ENCODE measurements at places on chromosomes 4 and X.

- DNase-seq, result no peak
Observed at GRCh38 chrX:109264878-109265277, 217.0 kb downstream of the GUCY2F start.

DNA sequence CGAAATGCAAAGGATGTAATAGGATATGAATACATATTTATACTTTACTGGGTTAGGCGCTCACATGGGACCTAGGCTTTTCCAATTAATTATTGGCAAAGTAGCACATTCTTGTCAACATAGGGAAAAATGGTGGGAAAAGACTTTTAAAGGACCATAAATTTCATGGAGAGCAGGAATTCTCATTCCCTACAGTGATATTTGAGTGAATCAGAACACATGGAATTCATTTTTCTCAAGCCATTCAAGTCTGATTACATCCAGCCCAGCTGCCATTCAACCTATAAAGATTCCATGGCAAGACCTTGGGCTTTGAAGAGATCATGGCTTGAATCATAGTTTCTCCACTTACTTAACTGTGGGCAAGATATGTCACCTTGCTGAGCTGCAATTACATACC, 150.4 kb downstream of the SOWAHB start:
- no peak for DNase-seq

GRCh38 chr4:48804584-48805301, 24.7 kb upstream of the FRYL start:
- DNase-seq, result peak; percentile 51

- DNase-seq, result no peak
Observed at GRCh38 chr4:158442736-158443135, 78.9 kb upstream of the RXFP1 start.

DNA sequence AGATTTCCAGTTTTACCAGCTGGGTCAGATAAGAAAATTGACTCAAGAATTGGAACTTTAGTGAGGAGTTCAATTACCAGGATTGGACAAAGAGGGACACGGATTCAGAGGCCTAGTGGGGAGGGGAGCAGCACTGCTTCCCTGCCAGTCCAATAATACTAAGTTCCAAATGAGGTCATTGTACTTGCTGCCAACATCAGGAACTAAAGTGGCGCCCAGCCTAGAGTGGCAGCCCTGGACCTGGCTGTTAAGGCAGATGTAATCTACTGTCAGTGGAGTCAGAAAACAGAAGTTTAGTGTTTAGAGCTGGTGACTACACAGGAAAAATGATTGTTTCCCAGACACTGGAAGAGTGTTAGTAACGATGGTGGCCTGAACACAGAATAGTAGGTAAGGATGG, 42.7 kb upstream of the RAPGEF2 start:
- DNase-seq, result peak; percentile 54

GRCh38 chr4:10666616-10667015, 18.0 kb downstream of the CLNK start:
- DNase-seq, result no peak

DNA sequence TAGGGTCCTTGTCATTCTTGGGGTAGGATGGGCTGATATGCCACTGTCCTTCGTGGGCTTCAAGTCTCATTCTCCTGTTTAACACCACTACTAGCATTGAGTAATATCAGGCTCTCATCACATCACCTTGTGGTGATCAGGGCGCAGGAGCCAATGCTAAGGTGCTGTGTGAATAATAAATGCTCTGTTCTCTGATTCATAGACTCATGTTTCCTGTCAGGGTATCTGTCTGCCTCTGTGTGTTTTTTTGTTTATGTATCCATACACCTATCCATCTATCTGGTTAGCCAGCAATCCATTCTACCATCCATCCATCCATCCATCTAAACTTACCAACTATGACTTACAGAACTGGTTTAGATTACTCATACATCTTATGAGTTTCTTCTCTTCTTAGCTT, 525.1 kb upstream of the ATOH1 start:
- no peak for DNase-seq

GRCh38 chrX:53605004-53605403, 81.5 kb downstream of the HUWE1 start:
- DNase-seq, result no peak

DNA sequence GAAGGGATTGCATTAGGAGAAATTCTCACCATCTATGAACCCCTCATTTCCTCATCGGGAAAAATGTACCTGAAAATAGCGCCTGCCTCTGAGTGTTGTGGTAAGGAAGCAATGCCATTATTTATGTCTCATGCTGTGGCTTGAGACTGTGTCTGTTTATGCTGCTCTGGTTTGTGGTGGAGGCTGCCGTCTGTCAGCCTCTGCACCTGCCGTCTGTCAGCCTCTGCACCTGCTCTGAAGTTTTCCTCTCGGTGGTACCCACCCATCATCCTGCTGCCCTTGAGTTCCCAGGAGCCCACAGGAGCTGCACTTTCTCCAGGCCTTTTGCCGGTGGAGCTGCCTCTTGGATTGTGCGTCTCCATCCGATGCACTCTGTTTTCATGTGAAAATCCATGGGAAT, 68.5 kb upstream of the PPP2R3B start:
- no peak for DNase-seq

DNA sequence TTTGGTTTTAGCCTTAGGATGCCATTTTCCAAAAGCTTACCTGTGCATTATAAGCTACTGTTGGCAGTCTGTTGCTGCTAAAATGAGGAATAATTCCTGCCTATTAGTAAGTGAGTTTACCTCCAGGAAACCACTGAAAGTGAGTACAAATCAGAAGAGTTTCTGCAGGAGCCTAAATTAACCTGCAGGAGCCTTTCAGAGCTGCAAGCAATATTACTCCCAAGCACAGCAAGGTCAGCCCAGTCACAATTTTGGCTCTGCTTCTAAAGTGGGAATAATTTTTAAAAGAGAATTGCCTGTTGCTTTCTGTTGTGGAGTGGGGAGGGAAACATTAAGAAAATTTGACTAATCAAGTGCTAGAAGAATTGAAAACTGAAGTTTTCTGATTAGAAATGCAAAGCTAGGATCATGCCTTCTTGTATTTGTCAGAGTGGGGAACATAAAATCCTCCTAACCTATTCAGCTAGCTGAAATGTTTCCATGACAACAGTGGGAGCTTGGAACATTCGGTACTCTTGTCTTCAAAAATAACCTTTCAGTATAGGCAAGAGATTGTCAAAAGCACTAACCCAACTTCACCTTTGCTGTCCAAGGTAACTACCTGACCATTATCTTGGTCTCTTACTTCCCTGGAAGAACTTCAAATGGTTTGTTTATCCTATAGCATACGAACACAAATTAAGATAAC, 193.2 kb downstream of the COMMD8 start:
- no peak for DNase-seq

DNA sequence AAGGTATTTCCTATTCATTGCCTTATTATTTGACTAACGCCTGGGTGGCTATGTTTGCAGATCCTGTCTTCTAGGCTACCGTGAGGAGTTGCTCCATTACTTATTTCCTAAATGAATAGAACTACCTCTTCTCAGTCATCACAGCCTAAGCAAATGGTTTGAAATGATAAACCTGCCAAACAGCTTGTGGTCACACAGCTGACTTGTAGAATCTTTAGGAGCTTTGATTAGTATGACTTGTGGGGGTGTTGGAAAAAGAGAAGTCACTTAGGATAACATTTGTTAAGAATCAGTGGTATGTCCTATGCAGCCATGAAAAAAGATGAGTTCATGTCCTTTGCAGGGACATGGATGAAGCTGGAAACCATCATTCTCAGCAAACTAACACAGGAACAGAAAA, 169.3 kb downstream of the PPARGC1A start:
- DNase-seq, result no peak

- DNase-seq, result no peak
Observed at GRCh38 chr4:76108467-76109181, 34.1 kb downstream of the ART3 start.

DNA sequence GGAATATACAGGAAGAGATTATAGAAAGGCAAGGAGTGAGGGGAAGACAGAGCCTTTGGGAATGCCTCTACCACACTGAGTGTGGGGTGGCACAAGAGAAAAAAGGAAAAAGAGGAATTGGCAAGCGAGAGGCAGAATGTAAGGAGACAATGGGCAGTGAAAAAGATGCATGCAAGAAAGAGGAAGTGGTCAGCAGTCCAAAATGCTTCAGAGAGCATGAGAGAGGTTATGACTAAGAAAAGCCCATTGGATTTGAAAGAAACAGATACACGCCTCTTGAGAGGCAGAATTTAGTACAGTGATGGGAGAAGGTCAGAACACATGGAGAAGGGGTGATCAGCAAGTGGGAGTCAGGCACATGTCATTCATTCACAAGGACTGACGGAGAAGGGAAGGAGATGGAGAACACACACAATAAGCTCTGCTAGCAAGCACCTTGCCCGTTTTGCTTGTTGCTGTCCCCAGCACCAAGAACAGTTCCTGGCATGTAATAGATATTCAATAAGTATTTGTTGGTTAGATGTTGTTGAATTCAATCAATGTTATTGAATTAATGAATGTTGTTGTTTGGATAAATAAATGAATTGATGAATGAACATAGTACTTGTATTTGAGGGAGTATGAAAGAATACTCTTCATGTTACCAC, 6.3 kb downstream of the DCHS2 start:
- DNase-seq, result no peak

GRCh38 chr4:113708250-113708649, 53.3 kb downstream of the CAMK2D start:
- no peak for DNase-seq

DNA sequence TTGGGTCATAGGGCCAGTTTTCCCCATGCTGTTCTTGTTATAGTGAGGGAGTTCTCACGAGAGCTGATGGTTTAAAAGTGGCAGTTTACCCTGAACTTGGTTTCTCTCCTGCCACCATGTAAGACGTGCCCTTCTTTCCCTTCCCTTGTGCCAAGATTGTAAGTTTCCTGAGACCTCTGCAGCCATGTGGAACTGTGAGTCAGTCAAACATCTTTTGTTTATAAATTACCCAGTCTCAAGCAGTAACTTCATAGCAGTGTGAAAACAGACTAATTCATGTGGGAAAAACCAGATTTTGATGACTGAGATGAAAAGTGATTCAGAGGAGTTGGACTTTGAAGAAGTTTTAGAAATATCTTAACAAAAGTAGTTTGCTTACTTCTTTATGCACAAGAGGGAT, 101.4 kb downstream of the ARHGAP10 start:
- DNase-seq, result no peak

- DNase-seq, result peak; percentile 51
Observed at GRCh38 chrX:69285881-69286564, 120.8 kb upstream of the PJA1 start.

GRCh38 chrX:155611302-155611701, 1.4 kb downstream of the TMLHE start:
- DNase-seq, result no peak

DNA sequence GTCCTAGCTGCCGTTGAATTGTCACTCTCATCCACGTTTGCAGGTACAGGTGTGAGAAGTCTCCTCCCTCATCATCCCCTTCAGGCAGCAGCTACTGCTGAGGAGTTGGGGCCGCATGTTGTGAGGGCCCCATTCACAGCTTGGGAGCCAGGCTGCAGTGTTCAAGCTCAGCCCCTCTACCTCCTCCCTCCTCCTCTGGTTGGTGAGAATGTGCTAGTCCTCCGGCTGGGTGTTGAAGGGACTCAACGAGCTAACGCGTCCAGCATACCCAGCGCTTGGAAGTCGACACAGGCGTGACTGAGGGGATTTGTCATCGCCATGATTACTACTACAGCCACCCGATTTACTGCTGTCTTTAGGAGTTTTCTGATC, 82.0 kb upstream of the PSAPL1 start:
- DNase-seq, result no peak

DNA sequence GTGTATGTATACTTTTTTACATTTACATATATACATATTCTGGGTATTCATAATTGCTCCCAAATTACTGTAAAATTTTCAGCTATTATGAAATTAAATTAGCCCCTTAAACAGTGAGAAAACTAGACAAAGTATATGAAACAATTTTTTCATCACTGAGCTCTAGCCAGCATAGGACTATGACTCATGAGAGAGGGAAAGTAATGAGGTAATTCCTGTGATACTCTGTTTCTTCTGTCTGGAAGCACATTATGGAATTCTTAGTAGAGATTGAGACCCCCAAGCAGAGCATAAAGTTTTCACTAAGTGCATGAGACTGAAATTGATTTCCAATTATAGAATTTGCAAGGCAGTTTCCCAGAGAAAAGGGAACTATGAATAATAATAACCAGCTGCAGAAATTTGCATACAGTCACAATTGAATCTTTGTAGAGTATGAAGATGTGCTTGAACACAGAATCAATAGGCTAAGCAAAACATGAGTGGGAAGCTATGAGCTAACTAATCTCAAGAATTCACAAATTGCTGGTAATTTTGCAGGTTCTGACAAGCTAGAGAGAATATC, 779.3 kb downstream of the ARAP2 start:
- no peak for DNase-seq

- peak; percentile 75 for DNase-seq
Observed at GRCh38 chr4:53671757-53672156, 80.5 kb upstream of the LNX1 start.

DNA sequence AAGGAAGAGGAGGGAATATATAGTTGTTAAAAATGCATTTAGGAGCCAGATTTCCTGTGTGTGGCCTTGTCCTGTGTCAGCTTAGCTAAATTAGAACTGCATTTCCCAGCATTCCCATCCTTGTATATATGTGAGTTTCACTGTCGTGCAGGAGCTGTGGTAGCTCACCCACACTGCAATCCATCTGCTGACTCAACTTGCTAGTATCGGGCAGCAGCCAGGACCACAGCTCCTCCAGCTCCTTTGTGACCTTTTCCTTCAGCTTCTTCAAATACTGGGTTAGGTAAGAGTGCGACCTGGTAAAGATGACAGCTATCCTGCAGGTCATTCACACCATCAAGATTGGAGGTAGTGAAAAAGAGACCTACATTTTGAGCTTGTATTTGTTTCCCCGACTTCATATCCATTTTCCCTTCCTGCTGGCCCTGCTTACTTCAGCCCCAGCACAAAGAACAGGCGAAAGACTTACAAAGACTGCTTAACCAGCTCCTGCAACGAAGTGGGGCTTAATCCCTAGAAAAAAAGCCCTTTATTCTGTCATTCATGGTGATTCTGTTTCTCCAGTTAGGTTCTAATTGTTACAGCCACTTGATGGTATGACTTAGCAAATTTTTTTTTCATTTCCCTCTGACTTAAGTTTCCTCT, 11.4 kb downstream of the ASIC5 start:
- DNase-seq, result no peak

DNA sequence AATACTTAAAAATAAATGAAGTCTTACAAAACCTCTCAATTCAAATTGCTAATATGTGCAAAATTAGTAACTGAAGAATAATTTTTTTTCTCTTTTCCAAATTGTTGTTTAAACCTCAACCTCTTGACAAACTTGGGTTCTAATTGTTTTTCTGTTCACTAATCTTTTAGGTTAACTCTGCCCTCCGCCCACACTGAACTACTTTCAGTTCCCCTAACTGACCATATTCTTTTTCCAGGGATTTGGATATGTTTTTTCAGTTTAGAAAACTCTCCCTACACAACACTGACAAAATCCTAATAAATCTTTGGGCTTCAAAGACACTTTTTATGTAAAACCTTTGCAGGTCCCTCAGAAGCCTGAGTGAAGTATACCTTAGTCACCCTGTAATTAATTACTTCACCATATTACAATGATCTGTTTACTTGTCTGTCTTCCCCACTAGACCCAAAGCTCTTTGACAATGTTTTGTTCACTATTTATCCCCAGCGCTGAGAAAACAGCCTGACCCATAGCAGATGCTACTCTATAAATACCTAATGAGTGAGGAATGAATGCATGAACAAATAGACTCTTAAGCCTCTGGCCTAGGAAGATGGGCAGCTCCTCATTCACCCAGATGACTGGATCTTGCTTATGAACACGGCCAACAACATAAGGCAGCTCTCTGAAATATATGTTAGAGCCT, 134.9 kb downstream of the MAML3 start:
- DNase-seq, result no peak

- DNase-seq, result no peak
Observed at GRCh38 chr4:60805500-60806313, 394.4 kb upstream of the ADGRL3 start.

GRCh38 chrX:112852851-112853250, 12.2 kb upstream of the AMOT start:
- no peak for DNase-seq
